CD4-positive, alpha-beta T cell treated with Interleukin-17A for 1 hour (primary cell): ENCODE measurements at places on chromosomes 3 and 15.

DNA sequence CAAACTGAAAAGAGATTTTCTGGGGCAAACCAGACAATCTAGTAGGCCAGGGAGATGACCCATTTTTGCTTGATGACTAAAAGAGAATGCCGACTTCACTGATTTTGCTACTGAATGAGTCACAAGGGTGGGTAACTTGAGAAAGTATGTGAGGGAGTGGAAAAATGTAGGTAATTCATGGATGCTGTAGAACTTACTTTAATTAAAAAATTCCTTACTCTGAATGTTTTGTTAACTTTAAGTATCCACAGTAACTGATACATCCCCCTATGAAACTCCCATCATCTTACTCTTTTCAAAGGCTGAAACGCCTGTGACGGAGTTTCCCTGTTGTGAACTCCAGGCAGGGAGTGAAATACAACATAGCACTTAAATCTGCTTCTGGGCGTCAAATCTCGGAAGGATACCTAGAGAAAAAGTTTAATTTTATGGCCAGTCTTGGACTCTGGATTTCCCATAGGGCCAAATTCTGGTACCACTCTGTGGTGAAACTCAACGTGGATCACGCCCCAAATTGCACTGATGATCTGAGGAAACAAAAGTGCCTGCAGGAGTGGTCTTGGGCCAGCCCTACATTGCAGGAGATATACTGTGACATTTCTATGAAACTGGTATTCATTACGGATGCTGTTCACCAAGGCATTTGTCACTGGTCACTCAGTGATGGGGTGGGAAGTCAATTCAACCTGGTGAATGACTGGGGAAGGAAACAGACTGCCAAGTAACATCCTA lies 24.0 kb downstream of the GOLIM4 start:
- no peak for DNase-seq

GRCh38 chr3:112640930-112641801 lies at the start of gene CCDC80:
TSS of gene CCDC80 (minus strand) at chr3:112641143. CDS start at chr3:112639905, 1,238 bp downstream.
- DNase-seq: no peak

DNA sequence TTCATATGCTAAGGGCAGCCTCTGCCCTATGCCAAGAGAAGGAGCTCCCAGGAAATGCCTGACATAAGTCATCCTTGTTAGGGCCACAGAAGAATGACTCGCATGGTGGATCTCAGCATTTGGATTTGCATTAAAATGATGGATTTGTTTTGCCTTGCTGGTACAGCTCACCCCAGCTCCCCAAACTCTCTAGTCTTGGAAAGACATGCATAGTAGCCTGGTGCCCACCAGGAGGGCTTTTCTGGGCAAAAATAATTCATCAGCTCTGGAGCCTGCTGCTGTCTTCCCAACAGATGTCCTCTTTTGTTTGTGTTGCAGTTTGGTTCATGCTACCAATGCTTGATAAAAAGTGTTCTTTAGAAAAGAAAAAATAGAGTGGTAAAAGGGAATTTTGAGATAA lies 833.0 kb downstream of the AGBL1 start:
- DNase-seq: no peak

GRCh38 chr3:114608293-114608692 lies 314.5 kb downstream of the TIGIT start:
- no peak for DNase-seq

GRCh38 chr3:14274612-14274936 lies 96.0 kb downstream of the LSM3 start:
- DNase-seq: no peak

GRCh38 chr15:52004806-52005205 lies 14.2 kb upstream of the MAPK6 start:
- DNase-seq: no peak

- no peak for DNase-seq
These were observed 12.2 kb upstream of the TSEN2 start for GRCh38 chr3:12472000-12472610.
